ENCODE measurements at places on chromosomes 7 and 10.
A peak's percentile ranks its signal among the peaks of the same experiment; 100 is the strongest.

DNA sequence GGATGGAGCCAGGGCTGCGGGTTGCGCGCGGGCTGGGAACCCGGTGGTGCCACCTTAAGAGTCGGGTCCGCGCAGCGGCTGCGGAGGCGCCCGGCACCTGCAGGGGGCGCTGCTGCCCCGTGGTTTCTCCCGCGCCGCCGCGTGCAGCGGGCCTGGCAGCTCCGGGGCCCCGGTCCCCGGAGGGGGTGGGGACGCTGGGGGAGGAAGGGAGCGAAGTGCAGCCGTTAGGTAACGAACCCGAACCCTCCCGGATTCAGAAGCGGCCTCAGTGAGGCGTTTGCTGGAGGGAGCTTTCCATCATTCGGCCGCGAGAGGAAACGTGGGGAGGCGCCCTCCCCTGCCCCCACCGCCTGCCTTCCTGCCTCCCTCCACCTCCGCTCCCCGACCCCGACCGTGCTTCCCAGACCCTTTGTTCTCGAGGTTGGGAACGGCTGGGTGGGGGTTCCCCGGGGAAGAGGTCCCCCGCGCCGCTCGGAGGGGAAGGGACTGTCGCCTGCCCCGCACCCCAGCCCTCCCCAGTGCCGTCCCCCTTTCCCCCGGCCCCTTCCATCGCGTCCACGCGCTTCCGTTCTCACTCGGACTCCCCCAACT, 29.6 kb downstream of the SKIDA1 start:
- peak; percentile 94 for DNase-seq

DNA sequence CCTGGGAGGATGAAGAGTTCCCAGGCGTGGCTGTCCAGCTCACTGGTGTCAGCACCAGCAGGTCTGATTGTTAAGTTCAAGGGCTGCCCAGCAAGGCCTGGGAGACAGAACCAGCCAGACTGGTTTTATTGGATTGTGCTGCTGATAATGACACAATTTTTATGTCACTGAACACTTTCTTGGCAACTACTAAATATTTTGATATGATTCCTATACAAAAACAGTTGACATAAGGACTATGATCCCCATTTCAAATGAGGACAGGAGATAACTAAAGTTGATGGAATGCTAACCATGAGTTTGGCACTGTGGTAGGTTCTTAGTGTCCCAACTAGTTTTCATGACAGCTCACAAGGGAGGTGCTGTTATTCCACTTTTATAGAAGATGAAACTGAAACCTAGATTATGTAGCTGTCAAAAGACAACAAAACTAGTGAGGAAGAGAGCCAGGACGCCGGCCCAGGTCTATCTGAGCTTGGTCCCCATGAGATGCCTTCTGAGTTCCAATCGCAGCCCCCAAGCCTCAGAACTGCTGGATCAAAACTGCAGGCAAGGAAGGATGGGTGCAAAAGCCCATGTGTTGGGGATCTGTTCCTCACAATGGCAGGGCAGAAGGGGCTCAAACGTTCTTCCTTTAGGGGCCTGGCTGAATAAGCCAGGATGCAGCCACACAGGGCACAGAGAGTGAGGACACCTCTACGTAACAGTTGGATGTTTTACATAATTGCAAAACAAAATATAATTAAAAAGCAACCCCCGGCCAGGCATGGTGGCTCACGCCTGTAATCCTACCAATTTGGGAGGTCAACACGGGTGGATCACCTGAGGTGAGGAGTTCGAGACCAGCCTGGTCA, 52.8 kb downstream of the COBL start:
- DNase-seq, result no peak

- no peak for DNase-seq
Measured at GRCh38 chr10:20399772-20400171, 497.3 kb downstream of the NEBL start.

- no peak for DNase-seq
Measured at GRCh38 chr10:112977426-112977898, 27.4 kb downstream of the TCF7L2 start.

DNA sequence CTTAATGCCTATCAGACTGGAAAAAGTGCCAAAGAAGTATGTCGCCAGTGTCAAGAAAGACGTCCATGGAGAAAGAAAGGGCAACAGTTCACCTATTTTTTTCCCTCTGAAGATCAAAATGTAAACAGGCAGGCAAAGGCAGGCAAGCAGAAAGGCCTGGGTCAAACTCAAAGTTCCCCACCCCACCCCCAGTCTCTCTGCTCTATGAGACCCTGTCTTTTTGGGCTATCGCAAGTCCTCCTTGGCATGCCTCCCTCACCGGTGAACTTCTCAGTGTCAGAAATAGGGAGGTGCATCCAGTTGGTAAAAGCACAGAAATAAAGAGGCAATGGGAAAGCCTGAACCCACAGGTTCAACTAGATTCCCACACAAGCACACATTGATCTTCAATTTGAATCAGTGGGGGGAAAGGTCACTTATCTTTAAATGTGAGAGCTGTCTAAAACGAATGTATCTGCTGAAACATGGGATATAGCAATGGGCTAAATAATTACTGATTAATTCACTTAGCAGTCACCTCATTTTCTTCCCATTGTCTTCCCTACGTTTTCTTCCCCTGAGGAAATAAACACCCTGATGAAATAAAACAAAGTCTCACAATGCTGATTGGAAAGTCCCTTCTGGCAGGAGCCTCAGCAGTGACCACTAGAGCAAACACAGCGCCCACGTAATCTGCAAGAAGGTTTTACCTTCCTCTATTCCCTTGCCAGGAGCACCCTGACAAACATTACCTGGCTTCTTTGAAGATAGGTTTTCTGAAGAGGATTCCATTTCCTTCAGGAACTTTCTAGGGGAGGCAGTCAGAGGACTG, 31.1 kb downstream of the JAZF1 start:
- no peak for DNase-seq

DNA sequence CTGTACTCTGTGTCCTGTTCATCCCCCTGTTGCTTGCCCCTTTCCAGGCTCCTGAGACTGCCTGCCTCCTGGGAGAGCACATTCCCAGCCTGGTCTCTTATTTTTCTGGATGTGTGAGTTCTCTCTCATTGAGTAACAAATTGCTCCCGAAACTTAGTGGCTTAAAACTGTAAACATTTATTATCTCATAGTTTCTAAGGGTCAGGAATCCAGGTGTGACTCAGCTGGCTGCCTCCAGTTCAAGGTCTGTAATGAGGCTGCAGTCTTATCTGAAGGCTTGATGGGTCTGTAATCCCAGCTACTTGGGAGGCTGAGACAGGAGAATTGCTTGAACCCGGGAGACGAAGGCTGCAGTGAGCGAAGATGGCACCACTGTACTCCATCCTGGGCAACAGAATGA, 53.6 kb upstream of the PRR15 start:
- DNase-seq, result no peak

GRCh38 chr7:46145412-46145811, 224.3 kb upstream of the IGFBP3 start:
- no peak for DNase-seq

DNA sequence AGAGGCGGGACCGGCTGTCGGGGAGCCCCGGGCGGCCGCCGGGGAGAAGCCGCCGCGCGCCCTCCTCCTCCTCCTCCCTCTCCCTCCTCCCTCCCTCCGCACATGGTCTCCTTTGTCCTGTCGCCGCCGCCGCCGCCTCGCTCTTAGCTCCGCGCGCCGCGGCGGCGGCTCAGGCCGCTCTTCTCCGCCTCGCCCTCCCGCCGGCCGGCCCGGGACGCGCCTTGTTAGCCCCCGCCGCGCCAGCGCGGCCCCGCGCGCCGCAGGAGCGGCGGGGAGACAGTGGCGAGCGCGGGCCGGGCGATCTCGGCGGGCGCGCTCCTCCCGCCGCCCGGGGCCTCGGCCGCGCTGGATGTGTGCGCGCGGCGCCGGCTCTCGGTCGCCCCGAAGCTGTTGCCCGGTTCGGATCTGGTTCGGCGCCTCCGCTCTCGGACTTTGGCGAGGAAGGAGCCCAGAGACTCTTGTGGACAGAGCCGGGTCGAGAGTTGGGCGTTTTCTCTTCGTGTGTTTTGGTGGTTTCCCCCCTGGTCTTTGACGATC, 437.4 kb upstream of the GALNT17 start:
- DNase-seq, result peak; percentile 35

DNA sequence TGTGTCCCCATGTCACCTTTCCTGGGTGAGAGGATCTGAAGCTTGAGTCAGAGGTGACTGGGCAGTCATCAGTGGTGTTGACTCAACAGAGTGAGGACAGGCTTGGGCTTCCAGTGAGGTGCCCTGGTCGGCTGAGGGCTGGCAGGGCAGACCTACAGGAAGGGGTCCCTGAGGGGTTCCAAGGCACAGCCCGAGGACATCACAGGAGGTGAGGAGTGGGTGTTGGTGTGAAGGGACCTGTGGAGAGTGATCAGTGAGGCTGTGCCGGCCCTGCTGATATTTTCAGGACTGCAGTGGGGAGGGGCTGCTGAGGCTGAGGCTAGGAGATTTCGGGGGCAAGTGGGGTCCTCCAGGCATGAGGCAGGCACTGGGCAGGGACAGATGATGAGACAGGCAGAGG, 545.5 kb downstream of the TCERG1L start:
- DNase-seq, result no peak

DNA sequence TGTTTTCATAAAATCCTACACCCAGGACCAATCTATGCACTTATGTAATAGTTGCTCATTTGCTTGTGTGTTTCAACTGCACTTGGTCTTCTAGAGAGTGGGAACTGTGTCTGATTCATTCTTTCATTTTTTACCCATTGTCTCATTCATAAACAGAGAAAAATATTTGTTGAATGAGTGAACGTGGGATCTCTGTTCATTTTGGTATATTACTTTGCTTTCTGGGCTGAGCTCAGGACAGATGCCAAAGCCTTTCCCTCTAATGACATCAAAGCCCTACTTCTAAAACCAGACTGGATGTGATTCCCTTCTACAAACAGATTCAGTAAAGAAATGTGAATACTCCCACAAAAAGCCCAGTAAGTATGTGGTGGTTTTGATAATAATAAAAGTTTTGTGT, 145.2 kb downstream of the ST7 start:
- no peak for DNase-seq

DNA sequence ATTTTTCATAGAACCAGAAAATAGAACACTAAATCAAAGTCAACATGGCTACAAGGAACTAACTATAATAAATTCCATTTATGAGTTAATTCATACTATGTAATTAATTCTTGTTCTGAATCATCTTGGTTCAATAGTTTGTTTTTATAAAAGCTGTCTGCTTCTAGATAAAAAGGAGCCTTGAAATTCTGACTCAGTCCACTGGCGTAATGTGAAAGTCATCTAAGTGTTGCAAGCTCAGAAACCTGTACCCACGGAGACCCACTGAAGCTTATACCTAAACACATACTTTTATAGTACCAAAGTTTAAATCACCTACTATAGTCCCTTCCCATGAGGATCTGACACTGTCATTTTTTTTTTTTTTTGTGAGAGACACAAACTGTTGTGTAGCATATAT, 489.4 kb downstream of the SEMA3D start:
- DNase-seq, result no peak

DNA sequence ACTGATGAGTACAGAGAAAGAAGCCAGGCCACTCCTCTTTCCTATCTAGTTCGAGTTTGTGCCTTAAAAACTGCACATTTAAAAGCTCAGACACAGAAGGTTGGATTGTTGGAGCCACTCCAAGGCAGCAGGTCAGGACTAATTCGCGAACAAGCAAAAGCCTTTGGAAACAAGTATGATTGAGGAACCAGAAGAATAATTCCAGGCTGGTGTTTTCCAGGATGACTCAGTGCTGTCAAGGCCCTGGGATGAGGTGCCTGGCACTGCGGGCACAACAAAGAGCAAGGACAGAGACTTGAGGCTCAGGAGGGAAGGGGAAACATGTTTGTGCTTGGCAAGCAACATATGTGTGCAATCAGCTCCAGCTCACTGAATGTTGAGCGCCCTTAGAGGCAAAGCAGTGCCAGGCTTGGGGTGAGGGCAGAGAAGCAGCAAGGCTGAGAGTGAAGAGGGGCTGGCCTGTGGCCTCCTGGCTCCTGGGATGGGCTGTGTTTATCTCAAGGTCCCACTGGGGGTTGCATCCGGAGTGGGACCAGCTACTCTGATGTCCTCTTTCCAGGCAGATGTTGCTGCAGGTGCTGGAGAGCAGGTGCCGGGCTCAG, 44.1 kb downstream of the VSTM4 start:
- no peak for DNase-seq

GRCh38 chr7:69208276-69208675, 390.0 kb upstream of the AUTS2 start:
- DNase-seq, result no peak

GRCh38 chr7:148485618-148486017, 104.9 kb upstream of the C7orf33 start:
- no peak for DNase-seq

All from hematopoietic multipotent progenitor cell (in vitro differentiated cells).